ENCODE measurements at places on chromosomes 2 and 18.

DNA sequence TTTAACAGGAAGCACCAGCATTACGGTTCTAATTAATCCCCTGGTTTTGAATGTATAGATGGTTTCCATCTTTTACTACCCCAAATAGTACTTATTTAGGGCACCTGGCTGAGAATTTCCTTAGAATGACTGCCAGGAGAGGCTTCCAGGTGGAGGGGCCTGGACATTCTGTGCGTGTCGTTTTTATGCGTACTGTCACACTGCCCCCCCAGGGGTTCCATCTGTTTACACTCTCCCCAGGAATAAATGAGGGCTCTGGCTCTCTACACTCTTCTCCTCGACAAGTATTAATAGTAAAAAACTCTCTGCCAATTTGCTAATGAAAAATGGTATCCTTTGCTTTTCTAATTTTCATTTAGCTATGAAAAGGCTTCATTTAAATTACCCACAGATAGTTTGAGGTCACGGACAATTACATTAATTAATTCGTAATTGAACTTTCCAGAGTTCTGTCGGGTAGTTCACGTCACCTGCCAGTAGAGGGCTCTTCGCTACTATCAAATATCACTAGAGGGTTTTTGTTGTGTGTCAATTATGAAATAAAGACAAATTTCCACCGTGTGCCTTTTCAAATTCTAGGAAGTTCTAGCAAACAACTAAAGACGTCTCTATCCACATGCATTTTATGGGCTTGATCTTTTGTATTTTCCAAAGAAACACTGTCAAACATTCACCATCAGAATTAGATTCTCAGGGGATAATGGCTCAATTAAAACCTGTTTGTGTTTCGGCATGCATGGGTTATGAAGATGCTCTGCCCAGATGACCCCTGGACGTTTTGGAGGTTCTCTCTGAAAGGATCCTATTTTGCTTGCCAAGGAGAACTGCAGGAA is 88.8 kb upstream of the ASB18 start:
- peak; percentile 16 for DNase-seq

- DNase-seq: no peak
Measured at GRCh38 chr2:30022444-30023071, 101.2 kb upstream of the ALK start.

GRCh38 chr18:13563390-13563805 is 163.0 kb downstream of the FAM210A start:
- DNase-seq: no peak

DNA sequence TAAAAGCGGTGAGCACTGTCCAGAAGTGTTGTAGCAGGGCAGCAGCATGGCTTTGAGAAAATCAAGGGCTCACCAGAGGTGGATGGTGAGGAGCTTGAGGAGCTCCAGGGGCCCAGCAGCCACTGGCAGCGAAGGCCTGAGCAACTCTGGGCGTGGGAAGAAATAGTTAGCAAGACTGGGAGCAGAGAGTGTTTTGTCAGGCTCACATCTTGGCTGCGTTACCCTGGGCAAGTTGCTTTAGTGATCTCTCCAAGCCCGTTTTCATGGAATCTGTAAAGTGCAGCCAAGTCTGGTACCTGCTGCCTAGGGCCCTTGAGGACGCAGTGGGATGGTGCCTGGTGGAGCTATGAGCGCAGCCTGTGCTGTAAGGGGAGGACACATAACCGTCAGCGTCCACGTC is 78.3 kb downstream of the SH3BP4 start:
- DNase-seq: no peak

DNA sequence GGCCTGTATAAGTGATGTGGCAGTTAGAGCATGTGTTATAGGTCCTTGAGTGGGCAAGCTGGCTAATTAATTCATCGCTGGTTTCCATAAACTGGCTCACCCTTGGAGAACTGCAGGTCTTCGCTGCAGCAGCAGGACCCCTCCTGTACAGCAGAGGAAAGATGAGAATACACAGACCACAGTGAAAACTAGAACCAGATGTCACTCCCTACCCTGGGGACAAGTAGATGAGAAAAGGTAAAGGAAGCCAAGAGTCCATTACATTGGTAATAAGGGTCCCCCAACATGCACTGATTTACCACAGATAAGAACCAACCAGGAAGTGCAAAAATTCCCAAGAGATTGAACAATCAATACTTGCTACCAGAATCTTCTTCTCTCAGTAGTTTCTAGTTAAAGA is 415.6 kb upstream of the LYPD1 start:
- DNase-seq: no peak

DNA sequence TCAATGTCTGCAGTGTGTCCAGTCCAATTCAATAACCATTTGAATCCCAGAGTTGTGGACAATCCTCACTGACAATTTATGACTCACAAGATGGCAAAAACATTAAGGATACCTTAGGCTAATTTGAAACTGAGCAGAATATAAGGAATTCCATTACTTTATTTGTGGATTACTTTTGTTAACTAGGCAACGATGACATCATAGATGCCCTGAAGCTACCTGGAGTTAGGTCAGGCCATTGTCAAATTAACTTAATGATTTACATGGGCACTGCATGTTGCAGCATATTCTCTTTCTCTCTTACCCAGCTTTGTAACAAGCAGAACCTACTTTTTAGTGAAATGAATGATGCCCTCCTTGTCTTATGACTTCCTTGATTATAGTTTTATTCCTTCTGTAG is 100.0 kb upstream of the CDCA7 start:
- no peak for DNase-seq

DNA sequence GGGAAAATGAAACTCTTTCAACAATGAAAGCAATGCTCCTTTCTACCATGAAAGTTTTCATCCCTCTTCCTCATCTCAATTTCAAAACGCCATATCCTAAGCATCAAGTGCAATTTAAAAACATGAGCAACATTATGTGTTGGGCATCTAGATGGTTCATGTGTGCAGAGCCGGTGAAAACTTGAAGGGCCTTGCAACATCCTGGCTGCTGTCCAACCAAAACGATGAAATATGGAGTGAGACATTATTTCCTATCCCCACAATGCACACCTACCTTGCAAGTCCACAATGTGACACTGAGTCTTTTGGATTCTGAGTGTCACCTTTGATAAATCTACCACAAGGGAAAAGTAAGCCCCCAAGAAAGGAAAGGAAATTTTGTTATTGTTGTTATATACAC is 110.0 kb downstream of the NCKAP5 start:
- DNase-seq: no peak

DNA sequence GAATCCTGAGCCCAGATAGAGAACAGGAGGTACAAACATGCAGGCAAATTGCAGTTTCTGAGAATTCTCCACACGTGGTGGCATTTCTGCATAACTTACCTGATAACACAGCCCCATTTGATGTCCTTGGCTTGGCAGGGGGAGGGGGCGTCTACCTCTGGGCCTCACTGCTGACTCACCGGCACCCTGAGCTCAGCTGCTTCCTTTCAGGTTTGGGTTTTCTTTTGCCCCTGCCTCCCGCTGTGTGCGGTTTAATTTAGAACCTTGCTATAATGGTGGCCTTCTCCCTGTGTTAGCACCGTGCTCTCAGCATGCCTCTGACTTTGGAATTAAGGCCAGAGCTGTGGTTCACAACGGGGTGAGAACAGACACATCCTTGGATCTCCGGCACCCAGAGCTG is 4.4 kb downstream of the CTIF start:
- DNase-seq: peak; percentile 33

GRCh38 chr18:58590839-58591238 is 38.1 kb downstream of the ALPK2 start:
- DNase-seq: no peak

- no peak for DNase-seq
Measured at GRCh38 chr2:31333046-31333445, 81.5 kb downstream of the XDH start.

DNA sequence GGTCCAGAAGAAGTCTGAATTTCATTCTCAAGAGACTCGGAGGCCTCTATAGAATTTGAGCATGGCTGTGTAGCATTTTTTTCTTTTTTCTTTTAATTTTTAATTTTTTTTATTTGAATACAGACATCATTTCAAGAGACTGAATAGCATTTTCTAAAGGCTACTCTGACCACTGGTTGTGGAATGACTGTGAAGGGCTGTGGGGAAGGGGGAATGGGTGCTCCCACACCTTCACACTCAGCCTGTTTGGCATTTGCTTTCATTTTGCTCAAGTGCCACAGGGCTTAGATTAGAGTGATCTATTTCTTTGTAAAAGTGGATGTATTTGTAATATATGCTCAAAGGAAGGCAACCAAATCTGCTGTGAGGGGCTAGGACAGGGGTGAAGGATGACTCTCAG is 142.0 kb upstream of the SPOPL start:
- DNase-seq: no peak

GRCh38 chr18:62372882-62373281 is 47.8 kb downstream of the TNFRSF11A start:
- no peak for DNase-seq

GRCh38 chr18:23092121-23092520 is 43.2 kb upstream of the CABLES1 start:
- DNase-seq: no peak

- no peak for DNase-seq
Measured at GRCh38 chr2:37809931-37810570, 115.0 kb upstream of the RMDN2 start.

GRCh38 chr2:217440000-217440399 is 562.8 kb downstream of the TNS1 start:
- DNase-seq: no peak

DNA sequence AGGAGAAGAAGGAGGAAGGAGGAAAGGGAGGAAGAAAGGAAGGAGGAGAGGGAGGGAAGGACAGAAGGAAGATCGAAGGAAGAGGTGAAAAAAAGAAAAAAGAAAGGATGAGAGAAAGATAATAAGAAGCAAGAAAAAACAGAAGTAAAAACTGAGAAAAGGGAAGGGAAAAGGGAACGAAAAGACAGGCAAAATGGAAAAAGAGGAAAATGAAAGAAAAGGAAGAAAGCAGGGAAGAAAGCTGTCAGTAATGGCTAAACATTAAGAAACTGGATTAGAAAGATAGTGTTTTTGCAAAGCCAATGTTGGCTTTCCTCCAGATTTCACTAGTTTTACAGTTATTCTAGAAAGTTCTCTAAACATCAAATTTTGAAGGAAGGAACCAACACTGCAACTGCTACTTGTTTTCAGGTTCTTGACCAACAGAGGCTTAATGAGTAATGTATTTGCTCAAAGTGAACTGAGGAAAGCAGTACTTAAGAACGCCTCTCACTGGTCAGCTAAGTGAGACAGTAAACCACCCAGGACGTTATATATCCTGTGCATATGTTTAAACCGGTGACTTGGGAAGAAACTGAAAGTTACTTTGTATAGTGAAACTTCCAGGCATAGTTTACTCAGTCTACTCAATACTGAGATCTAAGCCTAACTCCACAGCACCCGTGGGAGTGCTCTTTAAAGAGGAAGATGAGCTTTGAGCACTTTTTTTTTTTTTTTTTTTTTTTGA is 286.2 kb upstream of the TRIB2 start:
- no peak for DNase-seq

- DNase-seq: no peak
Measured at GRCh38 chr2:217666338-217666737, 336.5 kb downstream of the TNS1 start.

DNA sequence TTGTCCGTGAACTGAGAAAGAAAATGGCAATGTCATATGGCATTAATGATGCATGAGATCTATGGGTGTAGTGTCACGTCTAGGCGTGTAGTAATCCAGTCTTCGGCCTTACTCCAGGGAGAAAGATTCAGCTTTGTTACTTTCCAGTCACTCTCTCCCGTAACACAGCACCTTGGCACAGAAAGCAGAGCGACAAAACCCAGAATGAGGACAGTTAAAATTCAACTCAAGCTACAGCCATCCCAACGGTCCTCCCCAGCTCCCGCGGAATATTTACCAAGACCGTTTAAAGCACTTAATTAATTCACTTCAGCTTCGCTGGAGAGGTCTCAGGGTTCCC is 797 bp upstream of the CRIM1 start:
- DNase-seq: no peak

- peak; percentile 31 for DNase-seq
Measured at GRCh38 chr2:71157124-71157793, 26.8 kb downstream of the MPHOSPH10 start.

- peak; percentile 75 for DNase-seq
Measured at GRCh38 chr2:205734436-205735037, 52.2 kb downstream of the NRP2 start.

GRCh38 chr2:85865539-85866164 is 23.1 kb downstream of the ST3GAL5 start:
- no peak for DNase-seq

DNA sequence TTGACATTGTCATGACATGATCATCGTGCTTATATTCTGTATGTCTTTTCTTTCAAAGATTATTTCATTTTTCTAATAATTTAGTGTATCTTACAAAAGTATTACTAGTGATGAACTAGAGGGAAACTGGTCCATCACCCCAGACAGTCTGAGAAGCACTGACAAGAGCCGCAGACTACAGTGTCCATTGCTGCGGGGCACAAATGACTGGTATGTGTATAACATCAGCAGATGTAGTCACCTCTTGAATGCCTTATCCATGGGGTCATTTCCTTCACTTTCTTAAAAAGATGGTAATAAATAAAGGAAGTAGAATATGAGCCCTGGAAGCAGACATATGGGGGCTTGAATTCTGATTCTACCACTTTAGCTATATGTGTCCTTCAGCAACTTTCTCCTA is 29.6 kb downstream of the NEMP2 start:
- DNase-seq: no peak

GRCh38 chr2:219274361-219274921 is 4.7 kb upstream of the DNAJB2 start:
- peak; percentile 95 for DNase-seq

DNA sequence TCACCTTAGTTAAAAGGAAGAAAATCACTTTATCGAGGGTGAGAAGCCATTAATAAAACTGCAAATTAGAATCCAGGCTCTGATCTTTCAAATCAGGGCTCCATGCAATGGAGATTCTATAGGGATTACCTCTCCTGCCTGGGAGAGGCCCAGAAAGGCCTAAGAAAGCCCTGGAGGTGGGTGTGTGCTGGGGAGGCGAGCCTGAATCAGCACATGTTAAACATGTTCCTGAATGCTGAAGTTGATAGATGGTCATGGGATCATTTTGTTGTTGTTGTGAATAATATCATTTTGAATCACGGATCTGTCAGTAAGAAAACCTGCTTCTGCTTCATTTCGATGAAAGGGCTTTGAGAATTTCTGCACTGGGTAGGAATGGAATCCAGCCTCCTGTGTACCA is 254.3 kb downstream of the ACKR3 start:
- no peak for DNase-seq

All from A172 (cell line).